Activated T-cell treated with anti-CD3 and anti-CD28 coated beads, Interleukin-2, amount 50 U/mL, for 1 hour (primary cell): ENCODE measurements at places on chromosomes 2 and 18.

- peak; percentile 80 for DNase-seq
Observed at GRCh38 chr18:12038639-12039539, 54.8 kb upstream of the ANKRD62 start.

GRCh38 chr2:224086226-224086914 is 47.3 kb upstream of the SERPINE2 start:
- no peak for DNase-seq

GRCh38 chr2:66024391-66024790 is 410.5 kb upstream of the MEIS1 start:
- no peak for DNase-seq

DNA sequence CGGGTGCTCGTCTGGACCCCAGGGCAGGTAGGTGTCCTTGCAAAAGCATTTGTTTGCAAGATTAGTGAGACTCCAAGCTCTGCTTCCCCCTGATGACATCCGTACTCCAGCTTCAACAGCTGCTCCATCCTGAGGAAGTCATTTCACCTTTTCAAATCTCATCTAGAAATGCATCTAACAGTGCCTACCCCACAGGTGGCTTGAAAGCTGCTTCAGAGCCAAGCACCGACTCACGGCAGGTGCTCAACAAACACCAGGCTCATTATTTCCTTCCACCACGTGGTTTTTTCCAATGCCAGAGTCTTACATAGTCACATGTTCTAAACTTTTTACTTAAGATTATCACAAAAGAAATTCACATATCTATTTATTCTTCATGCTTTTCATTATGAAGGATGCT is 31.9 kb downstream of the CNGA3 start:
- DNase-seq: no peak

- no peak for DNase-seq
Observed at GRCh38 chr18:55422456-55423180, 165.4 kb downstream of the TCF4 start.

DNA sequence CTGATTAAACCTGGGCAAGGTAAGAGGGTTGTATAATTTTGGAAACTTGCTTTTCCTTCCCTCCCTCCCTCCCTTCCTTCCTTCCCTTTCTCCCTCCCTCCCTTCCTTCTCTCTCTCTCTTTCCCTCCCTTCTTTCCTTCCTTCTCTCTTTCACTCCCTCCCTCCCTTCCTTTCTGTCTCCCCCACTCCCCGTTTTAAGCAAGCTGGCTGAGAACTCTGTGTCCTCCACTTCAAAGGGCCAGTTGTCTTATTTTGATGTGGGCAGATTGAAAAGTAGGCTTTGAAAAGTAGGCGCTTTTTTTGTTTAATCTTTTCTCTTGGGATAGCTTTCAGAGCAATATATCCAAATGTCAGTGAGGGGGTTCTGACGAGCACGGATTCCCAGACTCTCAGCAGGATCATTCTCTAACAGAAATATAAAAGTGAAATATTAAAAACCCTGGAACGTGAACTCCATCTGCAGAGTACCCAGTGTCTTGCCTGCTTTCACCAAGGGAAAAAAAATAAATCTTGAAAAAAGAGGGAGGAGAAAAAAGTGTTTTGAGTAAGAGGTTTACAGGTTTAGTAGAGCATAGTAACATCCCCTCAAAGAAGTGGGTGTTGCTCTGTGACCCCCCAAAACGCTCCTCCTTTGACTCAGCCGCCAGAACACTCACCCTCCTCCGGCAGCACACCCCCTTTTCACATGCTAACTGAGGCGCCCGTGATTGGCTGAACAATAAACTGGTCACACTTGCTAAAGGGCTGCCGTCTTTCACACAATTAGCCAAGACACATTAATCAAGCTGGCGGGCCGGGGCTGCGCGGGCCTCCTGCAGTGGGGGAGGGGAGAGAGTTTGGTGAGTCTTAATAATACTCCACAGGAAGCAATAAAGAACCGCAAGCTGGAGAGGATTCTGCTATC is 52.2 kb downstream of the CDK15 start:
- DNase-seq: peak; percentile 25

- no peak for DNase-seq
Observed at GRCh38 chr2:129058981-129059380, 740.3 kb upstream of the HS6ST1 start.

DNA sequence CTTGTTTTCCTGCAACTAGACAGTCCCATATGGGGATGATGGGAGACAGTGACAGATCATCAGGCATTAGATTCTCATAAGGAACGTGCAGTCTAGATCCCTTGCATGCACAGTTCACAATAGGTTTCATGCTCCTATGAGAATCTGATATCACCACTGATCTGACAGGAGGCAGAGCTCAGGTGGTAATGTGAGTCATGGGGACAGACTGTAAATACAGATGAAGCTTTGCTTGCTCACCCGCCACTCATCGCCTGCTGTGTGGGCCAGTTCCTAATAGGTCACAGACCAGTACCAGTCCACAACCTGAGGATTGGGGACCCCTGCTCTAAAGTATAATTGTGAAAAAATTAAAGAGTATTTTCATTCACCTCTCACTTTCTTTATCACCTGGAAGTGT is 23.6 kb upstream of the RAB1A start:
- DNase-seq: no peak

DNA sequence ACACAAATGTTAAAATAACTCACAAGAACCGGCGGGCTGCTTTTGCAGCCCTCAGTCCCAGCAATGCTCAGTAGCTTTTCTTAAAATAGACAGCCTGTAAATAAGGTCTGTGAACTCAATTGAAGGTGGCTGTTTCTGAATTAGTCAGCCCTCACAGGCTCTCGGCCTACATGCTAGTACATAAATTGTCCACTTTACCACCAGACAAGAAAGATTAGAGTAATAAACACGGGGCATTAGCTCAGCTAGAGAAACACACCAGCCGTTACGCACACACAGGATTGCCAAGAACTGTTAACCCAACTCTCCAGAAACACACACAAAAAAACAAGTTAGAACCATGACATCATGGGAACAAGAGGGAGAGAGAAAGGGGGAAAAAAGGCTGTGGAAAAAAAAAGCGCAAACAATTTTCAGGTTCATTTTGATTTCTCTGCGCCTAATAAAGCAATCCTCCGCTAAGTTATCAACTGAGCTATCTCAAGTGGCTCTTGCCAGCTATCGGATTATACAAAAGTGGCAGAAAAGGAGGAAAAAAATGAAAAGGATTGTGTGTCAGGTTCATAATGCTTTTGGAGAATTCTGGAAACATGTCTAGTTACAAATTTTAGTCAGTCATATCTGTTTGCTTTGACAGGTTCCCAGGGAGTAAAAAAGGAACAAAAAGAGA is 89.1 kb downstream of the ZEB2 start:
- no peak for DNase-seq

DNA sequence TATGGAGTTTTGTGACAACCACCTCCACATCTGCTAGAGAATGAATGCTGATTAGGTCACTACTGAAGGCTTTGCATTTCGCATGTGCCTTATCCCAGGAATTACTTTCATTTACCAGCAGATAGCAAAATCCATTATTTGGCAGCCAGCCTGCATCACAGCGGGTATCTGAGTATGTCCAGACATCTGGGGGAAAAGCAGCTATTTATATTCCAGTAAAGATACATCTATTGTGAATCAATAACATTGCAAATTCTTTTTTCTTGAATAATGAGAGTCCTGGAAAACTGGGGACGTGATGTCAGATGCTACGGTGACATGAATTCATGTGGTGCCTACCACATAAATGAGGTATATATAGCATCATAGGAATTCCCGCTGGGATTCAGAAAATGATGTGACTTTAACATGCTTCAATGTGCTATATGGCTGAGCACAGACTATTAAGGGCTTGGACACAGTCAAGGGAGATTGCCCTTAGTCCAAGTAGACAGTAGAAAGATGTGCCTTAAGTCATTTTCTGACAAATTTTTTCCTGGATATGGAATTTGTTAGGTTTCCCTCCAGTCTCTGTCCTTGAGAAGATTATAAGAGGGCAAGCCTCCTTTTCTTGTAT is 84.2 kb upstream of the CD302 start:
- no peak for DNase-seq

GRCh38 chr2:43407935-43408334 is 181.5 kb upstream of the ZFP36L2 start:
- DNase-seq: no peak

- DNase-seq: no peak
Observed at GRCh38 chr2:222319586-222320435, 21.0 kb upstream of the PAX3 start.

GRCh38 chr2:234823877-234824376 is 127.9 kb upstream of the SH3BP4 start:
- no peak for DNase-seq

- DNase-seq: no peak
Observed at GRCh38 chr2:1738646-1739302, 5.5 kb downstream of the PXDN start.

- DNase-seq: no peak
Observed at GRCh38 chr2:200509235-200509611, 645 bp downstream of the KCTD18 start.

DNA sequence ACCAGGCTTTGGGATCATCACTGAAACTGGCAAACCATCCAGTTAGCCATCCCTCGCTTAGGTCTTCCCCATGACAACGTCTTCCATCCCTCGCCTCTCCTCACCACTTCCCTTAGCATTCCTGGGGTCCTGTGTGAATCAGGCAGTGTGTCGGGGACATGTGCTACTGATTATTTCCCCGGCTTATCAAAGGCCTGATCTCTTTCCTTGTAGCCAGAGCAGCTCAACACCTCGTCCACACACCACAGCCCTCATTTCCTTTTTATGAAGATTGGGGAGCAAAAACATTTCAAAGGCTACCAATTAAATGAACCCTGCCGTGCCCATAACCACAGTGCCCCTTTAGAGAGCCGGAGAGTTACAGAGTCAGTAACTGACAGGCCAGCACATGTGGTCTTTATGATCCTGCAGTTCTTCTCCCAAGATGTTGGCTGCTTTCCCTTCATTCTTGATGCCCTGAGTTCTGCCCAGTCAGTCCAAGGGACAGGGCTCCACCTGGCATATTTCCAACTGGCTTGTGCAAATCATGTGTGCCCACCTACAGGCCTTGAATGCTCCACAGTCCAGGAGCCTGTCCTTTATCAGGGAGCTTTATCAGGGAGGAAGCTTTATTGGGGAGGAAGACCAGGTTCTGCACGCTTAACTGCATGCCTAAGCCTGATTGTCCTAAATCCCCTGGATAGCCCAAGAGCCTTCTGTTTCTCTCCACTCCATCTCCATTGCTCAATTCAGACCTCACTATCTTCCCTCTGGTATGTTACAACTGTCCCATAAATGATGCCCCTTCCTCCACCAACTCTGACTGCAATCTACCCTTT is 343.1 kb downstream of the CYRIA start:
- DNase-seq: no peak

GRCh38 chr2:28615706-28616105 is 119.8 kb downstream of the PLB1 start:
- DNase-seq: no peak

DNA sequence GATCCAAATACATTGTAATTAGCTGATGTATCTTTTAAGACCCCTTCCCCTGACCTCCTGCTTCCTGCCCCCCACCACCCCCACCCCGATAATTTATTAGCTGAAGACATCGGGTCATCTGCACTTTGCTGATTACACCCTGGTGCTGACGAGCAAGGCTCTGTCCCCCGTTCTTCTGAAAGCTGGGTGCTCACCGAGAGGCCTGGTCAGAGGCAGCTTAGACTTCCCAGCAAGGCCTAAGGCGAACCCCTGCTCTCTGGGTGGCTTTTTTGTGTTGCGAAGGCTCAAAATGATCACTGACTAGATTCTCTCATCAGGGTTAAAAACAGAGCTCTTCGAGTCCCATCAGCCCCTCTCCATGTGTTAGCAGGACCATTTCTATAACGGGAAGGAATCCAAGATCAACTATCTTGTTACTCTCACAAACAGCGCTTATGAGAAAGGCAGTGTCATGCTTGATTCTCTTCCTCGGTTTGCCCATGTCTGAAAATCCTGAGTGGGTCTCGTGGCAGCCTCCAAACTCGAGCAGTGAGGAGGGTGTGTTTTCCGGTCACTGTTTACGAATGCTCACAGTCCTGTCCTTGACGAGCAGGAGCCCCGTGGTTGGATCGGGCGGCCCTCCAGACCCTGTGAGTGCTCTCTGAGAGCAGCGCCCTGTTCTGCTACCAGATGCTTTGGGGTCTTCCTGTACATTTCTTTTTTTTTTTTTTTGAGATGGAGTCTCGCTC is 201.6 kb downstream of the HDAC4 start:
- DNase-seq: no peak

- DNase-seq: no peak
Observed at GRCh38 chr2:216736326-216736725, 41.0 kb upstream of the IGFBP5 start.

DNA sequence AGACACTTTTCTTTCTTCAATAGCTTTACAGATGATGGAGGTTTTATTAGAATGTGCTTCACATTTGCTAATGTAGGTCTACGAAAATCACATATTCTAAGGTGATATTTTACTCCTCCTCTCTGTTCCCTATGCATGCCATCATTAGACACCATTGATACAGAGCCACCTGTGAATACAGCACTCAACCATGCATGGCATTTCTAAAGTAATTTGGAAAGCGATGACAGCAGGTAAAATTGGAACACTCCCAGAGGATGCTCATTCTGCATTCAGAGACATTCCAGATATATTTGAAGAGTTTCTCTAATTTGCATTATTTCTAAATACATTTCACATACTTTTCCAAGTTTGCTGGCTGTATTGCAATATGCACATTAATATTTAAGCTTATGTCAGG is 65.3 kb upstream of the RIT2 start:
- DNase-seq: no peak

GRCh38 chr2:85164145-85164569 is 31.0 kb downstream of the TCF7L1 start:
- no peak for DNase-seq

DNA sequence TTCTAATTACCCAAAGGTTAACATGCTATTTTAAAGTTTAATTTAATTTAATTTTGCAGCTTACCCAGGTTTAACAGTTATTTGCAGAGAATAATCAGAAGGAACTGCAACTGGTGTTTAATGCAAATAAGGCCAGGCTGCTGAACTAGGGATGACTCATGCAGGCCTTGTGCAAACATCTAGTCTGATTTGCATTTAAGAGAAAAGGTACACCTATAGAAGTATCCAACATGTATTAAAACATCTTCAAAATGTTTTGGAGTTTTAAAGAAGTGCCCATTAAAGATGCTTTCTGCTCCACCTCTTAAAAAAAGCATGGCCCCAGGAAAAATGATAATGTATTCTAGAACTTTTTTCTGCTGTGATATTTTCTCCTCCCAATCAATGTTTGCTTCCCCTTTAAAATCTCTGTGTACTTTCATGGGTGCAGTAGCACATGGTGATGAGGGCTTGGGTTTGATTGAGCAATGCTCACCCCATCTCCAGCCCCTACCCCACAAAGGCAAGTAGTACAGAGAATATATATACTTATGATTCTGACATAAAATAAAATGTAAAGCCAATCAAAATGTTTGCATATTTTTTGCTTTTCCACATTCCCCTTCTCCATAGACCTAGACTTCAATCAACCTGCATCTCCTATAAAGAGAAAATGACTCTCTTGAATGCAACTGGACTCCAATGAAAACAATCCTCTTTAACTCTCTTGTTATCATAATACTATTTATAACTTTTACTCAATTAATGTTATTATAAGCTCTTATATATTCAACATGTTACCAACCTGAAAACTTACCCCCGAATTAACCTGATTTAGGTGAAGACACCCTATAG is 54.1 kb downstream of the ATP8B1 start:
- no peak for DNase-seq
